ENCODE measurements at places on chromosomes 3 and 15.

DNA sequence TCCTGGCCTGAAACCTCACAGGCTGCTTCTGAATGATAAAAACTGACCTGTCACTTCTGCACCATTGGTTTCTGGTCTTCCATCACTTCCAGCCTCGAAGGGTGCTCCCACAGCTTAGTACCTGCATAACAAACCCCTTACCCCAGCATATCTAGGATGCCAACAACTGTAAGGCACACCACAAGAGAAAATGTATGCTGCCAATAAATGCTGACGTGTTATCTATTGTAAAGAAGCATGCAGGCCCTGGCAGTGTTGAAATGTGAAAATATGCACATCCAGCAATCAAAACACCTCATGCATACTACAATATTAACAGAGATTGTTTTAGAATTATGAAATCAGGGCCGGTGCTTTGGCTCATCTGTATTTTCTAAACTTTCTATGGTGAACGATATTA is 242.0 kb upstream of the NSMCE3 start:
- H3K27me3 ChIP-seq: no peaks in the 10 kb centered on the region

DNA sequence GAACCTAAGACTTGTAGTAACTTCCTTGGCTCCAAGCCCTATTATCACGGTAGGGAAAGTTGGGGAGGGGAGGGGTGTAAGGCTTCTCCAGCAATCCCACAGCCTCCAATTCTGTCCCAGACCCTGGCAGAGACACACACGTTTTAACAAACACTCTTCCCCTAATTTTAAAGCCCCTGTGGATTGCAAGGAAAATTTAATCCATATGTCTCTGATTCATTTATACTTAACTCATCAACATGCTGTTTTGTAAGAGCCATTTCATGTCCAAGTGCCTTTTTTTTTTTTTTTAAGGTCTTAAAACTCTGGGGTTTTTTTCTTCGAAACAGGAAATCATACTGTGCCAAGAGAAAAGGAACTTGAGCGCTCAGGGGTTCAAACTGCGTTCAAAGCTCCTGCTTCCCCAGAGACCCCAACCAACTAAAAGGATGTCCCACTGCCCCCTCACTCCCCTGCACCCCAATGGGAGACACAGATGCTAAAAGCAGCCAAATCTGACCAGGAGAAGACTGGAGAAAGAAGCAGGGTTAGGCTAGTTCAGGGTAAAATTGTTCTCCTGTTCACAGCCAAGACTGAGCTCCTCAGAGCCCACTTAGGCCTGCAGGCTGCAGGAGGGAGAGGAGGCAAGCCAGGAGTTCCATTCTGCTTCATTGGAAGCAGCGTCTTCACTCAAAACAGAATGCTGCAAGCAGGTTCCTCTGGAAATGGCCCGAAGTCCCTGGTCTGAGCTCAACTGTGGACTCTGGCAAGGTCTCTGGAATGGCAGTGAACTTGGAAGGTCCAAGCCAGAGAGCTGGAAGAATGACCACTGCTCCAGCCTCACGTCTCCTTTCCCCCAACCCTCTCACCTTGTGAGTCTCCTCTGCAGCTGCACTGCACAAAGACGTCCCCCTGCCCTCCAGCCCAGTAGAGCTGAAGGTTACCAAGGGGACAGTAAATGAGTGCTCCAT is 172.5 kb downstream of the NTRK3 start:
- H3K27ac ChIP-seq: no peak overlapping the region
- H3K27me3 ChIP-seq: no peaks in the 10 kb centered on the region
- no peak overlapping the region for H3K4me3 ChIP-seq
- no peak for DNase-seq

DNA sequence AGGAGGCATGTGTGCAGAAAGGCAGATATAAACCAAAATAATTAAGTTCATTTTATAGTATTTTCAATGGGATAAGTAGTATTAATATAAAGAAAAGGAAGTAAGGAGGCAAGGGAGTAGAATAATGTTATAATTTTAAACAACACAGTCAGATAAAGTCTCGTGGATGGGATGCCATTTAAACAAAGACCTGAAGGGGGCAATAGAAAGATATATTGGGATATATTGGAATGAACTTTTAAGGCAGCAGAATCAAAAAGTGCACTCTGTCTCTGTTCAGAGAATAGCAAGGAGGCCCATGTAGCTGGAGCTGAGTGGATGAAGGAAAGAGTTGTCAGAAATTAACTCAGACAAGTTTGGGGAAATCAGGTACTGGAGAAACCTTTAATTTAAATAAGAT is 158.7 kb downstream of the CGGBP1 start:
- H3K4me3 ChIP-seq: no peak overlapping the region
- no peaks in the 10 kb centered on the region for H3K36me3 ChIP-seq
- no peaks in the 10 kb centered on the region for H3K4me1 ChIP-seq
- H3K27ac ChIP-seq: no peak overlapping the region
- peak; percentile 1 for DNase-seq
- H3K27me3 ChIP-seq: no peaks in the 10 kb centered on the region

GRCh38 chr3:64732576-64732975 is 44.8 kb upstream of the ADAMTS9 start:
- H3K4me1 ChIP-seq: no peaks in the 10 kb centered on the region
- H3K36me3 ChIP-seq: no peaks in the 10 kb centered on the region
- H3K27me3 ChIP-seq: no peaks in the 10 kb centered on the region
- no peak for DNase-seq

All from SK-N-SH (cell line).